CD14-positive monocyte (primary cell): ENCODE measurements at places on chromosomes 7 and 10.

- no peak for DNase-seq
Observed at GRCh38 chr10:35626971-35627507, 15.1 kb downstream of the FZD8 start.

DNA sequence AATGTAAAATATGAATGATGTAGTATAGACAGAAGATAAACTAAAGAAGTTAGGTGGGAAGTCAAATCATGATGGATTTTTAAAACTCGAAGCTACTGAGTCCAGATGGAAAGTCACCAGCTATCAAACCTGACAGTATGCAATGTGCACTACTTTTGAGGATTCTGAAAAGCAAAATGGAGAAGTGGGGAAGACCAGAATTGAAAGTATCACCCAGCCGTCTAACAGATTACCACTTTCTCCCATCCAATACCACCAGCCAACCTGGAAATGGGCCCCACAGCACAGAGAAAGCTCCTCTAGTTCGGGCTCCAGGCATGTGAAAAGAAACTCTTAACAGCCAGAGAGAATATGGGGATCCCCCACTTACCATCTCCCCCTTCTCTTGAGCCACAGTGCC lies 67.9 kb upstream of the SRRM3 start:
- DNase-seq, result no peak

GRCh38 chr7:7251742-7252141 lies 69.4 kb downstream of the C1GALT1 start:
- peak; percentile 81 for DNase-seq

DNA sequence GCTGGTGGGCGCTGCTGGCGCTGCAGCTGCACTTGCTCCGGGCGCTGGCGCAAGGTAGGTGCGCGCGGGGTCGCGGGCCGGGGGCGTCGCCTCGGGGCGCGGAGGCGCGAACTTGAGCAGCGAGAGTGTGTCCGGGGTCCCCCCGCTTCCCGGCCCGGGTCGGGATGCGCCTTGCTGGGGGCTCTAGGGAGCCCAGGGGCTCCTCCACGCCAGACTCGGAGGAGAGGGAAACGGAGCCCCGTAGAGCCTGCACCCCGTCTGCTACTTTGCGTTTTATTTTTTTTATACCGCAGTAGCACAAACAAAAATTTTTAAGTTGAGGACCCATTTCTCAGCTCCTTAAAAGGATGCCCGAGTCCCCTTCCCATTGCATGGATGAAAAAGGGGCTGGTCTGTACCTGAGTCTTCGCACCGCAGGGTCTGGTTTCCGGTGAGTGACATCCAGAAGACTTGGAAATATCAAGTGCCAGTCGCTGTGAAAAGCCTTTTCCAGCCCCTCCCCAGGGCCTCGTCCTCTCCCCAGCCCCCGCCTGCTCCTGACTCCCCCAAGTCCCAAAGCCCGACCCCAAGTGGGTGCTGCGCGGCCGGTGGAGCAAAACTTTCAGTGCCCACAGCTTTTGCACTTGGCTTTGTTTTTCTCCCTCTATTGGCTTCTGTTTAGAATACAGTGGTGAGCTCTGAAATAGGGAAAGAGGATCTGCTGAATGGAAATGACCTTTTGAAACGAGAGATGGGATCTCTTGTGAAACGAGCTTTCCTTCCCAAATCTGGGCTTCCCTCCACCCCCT lies 973 bp downstream of the SDK1 start:
- no peak for DNase-seq

DNA sequence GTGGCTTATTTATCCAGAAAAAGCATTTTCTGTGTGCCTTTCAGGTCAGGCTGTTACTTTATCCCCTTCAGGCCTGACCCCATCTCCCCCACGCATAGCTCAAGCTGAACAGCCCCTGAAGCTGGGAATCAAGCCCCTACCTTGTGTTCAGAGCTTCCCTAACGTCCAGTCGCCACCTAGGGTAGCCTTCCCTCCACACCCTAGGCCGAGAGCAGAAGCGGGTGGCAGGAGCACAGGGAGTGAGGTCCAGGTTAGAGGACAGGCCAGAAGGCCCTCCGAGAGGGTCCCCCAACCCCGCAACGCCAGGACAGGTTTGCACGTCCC lies 479 bp upstream of the SEMA4G start:
- no peak for DNase-seq

DNA sequence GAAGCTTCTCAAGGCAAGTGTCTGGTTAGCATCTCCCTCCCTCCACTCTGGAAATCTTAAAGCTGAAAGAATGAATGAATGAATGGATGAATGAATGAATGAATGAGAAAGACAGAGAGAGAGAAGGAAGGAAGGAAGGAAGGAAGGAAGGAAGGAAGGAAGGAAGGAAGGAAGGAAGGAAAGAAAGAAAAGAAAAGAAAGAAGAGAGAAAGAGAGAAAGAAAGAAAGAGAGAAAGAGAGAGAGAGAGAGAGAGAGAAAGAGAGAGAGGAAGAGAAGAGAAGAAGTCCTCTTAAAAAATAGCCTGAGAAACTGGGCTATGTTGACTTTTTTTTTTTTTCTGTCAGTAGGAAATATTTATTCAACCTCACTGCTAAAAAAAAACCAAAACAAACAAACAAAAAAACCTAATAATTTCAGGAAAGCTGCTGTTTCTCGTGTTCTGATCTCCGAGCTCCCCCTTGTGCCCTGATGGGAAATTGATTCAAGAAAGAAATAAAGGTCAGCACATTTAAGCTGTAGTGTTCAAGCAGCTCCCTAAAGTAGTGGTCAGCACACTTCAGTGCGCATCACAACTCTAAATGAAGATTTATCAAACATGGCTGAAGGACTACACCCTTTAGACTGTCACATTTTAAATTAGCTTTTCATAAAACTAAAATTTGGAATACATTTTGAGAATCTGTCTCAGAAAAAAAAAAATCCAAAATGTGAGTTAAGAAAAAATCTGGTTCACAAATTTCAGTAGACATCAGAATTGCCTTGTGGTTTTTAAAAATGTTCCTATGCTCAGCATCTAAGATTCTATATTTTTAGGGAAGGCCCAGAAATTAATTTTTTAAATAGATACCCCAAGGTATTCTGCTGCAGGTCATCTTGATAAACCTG lies 154.3 kb downstream of the ELAPOR2 start:
- DNase-seq, result no peak

- no peak for DNase-seq
Observed at GRCh38 chr7:11185179-11185815, 211.6 kb downstream of the PHF14 start.

GRCh38 chr7:82965088-82966036 lies 197.3 kb downstream of the PCLO start:
- DNase-seq, result no peak

- DNase-seq, result peak; percentile 55
Observed at GRCh38 chr10:49359349-49360270, 36.3 kb downstream of the DRGX start.

DNA sequence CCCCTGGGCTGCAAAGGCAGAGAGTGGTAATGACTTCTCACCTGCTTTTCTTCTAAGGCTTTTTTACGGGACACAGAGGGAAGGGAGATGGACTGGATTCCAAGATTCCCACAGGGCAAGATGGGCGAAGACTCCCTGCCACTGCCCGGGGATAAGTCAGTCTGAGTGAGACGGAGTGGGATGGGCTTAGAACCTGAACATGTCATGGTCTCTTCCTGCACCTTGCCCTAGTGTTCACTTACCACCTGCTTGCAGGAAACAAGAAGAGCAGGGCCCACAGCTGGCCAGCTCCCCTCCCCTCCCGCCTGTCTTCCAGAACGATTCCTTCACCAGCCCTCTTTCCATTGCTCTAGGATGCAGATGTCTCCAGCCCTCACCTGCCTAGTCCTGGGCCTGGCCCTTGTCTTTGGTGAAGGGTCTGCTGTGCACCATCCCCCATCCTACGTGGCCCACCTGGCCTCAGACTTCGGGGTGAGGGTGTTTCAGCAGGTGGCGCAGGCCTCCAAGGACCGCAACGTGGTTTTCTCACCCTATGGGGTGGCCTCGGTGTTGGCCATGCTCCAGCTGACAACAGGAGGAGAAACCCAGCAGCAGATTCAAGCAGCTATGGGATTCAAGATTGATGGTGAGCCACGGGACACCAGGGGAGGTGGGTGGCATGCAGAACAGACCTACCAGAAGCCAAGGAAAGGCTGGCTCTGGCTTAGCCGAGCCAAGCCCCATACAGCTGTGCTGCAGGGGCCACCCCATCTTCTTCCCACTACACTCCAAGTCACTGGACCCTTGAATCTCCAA lies 1.3 kb downstream of the SERPINE1 start:
- DNase-seq, result no peak

GRCh38 chr7:155810770-155811559 lies 1.3 kb downstream of the SHH start:
- DNase-seq, result no peak

- DNase-seq, result no peak
Observed at GRCh38 chr7:30596721-30597120, 2.0 kb downstream of the GARS1 start.

DNA sequence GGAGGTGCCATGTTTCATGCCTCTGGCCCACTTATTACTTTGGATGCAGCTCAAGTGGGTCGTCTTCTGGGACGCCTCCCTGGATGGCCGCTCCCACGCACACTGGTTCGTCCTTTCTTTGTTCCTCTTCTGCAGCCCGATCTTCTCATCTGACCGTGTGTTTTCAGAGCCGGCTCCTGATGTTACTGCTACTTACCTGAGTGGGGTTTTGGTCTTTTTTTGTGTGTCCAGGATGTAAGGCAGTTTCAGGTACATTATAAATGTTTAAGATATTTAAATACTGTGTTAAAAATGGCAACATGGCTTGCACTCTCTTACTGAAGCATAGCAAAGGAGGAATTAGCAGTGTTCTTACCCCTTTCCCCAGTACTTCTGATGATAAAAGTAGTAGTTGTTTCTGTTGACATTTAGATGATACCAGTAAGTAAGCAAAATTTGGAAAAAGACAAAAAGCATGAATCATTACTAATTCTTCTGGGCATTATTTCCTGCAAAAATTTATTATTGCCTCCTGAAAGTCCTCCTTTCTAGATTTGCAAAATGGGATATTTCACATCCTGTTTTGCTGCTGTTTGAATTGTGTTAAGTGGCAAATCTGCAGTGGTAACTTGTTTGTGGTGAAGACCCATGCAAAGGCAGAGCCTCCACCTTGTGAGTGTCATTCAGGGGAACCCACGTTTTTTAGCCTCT lies 59.4 kb downstream of the SHH start:
- DNase-seq, result no peak

DNA sequence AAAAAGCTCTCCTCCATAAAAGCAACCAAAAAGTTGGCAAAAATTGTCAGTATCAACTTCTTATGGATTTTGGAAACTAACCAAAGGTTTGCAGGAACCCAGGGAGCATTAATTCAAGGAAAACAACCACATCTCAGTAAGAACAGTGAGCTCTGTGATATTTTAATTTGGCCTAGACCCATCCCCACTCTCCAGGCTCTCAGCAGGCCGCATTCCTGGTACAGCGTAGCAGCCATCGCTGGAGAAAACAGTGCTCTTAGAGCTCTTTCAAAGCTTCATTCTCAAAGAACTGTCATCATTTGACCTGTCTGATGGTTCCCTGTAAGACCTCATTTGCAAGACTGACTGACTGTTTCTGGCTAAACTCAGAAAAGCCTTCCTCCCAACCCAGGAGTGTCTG lies 81.9 kb downstream of the NUDCD3 start:
- DNase-seq, result no peak

DNA sequence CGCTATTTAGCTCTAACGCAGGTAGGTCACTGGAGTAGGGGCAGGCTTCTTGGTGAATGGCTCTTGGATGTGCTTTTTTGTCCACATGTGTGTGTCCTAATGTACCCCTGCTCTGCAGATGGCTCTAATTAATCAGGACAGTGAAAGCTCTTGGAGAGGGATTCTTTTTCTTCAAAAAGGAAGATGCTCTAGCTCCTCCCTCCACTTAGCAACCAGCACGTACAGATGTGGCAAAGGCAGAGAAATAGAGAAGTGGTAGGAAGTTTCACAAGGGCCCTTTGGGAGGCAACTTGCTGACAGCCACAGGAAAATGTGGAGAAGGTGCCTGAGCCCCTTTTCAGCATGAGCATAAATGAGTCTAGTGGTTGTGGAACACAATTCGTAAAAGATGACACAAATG lies 221.7 kb downstream of the PLXNA4 start:
- peak; percentile 2 for DNase-seq

- peak; percentile 73 for DNase-seq
Observed at GRCh38 chr7:26293569-26294308, 2.1 kb downstream of the SNX10 start.

GRCh38 chr10:4596951-4597350 lies 229.1 kb upstream of the AKR1E2 start:
- DNase-seq, result no peak

- no peak for DNase-seq
Observed at GRCh38 chr7:70571961-70572360, 560.0 kb upstream of the GALNT17 start.

- no peak for DNase-seq
Observed at GRCh38 chr7:108659261-108659660, 89.6 kb downstream of the DNAJB9 start.

- no peak for DNase-seq
Observed at GRCh38 chr10:75440271-75440793, 8.9 kb downstream of the LRMDA start.

DNA sequence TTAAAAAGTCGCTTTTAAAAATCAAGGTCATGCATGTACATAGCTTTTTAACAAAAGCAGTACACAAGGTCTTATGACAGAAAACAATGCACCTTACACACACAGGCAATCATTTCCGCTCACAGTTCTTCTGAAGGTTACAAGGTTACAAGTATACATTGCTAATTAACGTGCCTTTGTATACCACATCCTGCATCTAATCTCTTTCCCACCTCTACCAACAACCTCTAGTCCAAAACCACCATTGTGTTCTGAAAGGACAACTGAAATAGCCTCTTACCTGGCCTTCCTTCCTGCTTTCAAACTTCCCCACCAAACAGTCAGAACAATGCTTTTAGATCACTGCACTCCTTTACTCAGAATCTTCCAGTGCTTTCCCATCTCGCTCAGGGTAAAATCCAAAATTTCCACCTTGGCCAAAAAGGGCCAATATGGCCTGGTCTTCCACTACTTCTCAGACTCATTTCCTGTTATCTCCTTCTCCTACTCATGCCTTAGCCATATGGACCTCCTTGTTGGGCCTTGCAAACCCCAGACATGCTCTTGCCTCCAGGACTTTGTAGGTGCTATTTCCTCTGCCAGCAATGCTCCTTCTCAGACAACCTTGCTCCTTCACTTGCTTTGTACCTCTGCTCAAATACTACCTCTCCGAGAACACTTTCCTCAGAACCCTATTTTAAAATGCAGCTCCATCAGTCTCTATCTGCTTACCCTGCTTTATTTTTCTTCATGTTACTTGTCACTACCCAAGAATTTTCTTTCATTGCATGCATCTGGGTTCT lies 205.4 kb downstream of the DNAJC1 start:
- DNase-seq, result no peak

GRCh38 chr10:48576501-48576900 lies 28.4 kb downstream of the ARHGAP22 start:
- peak; percentile 28 for DNase-seq

GRCh38 chr7:144534196-144534595 lies 130.7 kb upstream of the NOBOX start:
- DNase-seq, result no peak
